ENCODE measurements at places on chromosomes 1 and 21.

GRCh38 chr1:118081387-118081786 is 103.6 kb downstream of the SPAG17 start:
- DNase-seq, result no peak

DNA sequence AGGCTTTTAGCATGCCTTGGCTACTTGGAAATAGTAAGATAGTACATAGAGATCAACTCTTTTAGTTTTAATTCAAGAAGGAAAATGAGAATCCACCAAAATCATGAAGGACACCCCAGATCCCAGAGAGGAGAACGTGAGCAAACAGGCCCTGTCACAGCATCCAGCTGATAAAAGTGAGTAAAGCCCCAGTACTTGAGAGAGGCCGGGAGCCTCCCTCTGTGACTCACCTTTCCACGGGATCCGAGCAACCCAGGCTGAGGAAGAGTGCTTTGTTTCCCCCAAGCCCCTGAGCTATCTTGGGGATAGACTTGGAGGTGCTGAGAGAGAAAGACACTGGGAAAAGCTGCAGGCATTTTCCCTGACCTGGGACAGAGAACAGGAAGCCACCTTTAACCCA is 238.6 kb downstream of the DUSP10 start:
- DNase-seq, result no peak

DNA sequence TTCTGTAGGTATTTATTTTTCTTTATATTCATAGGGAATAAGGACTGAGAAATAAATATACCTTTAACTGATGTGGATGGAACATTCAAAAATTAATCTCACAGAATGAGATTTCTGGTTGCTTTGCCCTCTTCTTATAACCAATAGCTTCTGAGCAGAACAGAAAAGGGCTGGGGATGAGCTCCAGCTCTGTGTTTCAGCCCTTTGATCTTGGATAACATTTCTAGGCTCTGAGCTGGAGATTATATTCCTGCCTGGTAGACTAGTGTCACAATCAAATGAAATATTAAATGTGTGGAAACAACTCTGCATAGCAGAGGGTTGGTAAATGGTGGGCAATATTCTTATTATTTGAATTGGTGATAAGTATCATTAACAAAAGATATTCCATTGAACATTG is 14.6 kb downstream of the MAP3K21 start:
- no peak for DNase-seq

DNA sequence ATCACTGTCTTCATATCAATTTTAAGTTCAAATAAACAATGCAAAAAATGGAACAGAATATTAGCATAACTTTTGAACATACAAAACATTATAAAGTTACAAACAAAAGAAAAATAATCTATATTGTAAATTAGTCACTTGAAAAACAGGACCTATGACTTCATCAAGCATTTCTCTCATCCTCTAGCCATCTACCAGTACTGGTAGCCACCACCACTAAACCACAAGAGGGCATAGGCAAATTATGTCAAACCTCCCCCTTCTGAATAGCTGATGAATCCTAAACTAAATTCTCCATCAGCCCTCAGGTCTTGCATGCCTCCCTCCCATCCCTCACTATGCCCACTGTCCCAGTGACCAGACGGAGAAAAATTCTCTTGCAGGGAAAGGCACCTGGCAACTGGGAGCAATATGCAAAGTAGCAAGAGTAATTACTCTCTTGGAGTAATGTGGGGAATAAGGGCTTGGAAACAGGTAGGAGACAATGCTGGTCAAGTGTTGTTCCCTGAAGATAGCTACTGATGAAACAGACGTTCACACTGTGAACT is 37.1 kb downstream of the SSX2IP start:
- DNase-seq, result no peak

DNA sequence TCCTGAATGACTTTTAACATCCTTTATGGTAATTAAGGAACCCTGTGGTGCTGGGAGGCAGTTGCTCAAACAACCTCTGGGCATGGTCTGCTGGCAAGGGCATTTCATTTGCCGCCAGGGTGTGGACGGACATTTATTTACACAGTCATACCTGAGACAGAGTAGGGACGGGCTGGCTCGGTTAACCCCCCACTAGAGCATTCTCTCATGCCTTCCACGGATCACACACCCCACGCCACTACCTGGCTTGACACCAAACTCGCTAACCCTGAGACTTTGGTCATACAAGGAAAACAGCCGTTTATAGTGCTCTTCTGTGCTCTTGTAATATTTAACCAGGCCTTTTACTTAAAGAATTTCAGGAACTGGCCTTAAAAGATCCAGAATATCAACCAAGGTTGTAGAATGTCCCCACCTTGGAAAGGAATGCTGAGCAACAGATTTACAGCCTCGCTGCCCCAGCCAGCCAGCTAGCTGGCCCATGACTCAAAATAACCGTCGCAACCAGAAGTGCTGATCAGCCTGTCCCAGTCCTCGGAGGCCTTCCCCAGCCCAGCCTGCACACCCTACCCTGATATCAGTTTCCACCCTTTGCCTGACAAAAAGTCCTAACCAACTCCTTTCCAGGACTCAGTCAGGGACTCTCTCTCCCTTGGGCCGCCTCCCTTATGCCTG is 6.5 kb upstream of the PDXK start:
- no peak for DNase-seq

DNA sequence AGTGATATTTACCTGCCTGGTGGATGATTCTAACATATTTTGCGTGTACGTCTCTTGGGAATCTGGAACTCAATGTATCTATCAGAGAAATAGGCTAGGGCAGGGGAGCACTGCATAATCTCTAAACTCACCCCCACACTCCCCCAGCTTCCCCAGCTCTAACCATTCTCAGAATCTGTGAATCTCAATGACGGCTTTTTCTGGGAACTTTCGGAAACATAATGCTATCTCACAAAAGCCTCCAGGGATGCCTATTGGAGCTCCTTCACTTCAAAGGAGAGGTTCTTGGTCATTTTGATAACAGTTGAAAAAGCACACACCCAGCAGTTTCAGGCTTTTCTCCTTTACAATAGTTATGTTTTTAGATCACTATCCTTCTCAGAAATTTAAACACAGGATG is 113.8 kb upstream of the MAGI3 start:
- DNase-seq, result no peak

DNA sequence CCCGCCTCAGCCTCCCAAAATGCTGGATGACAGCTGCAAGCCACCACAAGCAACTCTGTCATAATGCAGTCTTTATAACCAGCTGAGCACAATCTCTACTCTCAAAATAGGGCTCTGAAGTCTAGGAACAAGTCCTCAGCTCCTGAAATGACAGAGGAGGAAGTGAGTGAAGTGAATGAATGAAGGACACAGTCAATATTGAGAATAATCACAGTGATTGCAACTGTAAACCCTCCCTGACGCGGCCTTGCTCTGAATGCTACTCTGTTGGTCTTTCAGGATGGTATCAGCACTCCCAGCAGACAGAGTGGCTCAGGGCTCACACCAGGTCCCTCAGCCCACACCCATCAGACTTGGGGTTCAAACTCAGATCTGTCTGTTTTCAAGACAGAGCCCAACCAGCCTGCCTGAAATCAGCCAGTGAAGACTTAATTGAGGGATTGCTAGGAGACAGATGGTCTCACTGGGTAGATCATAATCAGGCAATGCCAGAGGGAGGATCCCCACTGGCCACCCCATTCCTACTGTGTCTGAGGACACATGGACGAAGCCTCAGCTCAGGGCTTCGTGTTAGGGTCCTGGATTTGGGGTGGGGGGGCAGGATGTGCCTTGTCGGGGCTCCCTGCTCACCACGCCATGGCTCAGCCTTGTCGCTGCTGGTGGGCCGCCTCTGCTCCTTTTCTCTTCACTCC is 20.9 kb downstream of the RNF187 start:
- no peak for DNase-seq

DNA sequence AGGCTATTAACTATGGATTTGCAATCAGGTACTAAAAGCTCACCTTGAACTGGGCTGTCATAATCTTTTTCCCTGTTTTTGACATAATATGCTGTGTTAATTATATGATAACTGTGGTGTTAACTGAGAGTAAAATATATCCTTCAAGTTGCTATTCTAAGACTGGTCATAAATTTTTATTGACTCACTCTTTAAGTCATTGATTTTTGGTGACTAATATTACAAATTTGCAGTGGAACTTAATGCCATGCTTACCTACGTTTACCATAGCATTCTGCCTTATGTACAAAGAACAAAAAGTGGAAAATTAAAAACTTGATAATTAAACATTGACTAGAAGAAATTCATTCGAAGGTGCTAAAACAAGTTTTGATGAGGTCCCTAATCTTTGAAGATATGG is 872.4 kb downstream of the BRINP3 start:
- DNase-seq, result no peak

DNA sequence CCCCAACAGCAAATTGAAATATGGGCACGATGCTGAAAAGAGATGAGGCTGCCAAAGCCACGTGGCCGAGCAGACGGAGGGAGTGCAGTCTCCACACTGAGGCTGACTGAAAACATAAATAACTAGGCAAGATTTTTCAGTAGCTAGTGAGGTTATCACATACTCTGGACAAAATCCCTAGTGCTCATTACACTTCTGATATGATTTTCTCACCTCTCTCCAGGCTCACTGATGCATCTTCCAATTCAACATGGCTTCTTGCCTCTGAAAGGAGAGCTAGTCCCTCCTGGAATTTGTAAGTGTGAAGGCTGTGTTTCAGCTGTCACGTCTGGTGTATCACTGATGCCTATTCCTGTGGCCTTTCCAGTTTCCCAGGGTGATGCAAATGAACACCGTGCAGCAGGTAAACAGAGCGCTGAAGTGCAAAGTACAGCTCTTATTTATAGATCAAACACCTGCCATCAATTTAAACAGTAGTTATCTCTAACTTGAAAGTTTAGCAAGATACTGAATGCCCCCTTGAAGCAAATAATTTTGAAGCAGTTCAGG is 656.1 kb downstream of the KIF26B start:
- no peak for DNase-seq

- DNase-seq, result no peak
Observed at GRCh38 chr1:180854001-180854400, 58.7 kb upstream of the KIAA1614 start.

DNA sequence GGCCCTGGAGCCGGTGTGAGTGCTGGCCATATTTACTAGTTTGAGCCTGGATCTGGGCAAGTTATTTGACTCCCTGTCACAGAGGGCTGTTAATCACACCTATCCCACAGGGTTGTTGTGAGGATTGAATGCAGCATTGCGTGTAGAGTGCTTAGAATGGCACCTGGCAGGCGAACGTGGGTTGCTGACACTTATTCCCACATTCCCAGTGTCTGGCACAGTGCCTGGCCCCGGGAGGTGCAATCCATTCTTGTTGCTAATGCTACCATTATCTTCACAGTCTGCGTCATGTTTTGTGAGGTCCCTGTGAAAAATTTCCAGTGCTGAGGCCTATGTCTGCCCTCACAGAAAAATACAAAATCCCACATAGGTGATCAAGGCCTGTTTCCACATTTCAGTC is 66.1 kb downstream of the CD2 start:
- DNase-seq, result no peak

DNA sequence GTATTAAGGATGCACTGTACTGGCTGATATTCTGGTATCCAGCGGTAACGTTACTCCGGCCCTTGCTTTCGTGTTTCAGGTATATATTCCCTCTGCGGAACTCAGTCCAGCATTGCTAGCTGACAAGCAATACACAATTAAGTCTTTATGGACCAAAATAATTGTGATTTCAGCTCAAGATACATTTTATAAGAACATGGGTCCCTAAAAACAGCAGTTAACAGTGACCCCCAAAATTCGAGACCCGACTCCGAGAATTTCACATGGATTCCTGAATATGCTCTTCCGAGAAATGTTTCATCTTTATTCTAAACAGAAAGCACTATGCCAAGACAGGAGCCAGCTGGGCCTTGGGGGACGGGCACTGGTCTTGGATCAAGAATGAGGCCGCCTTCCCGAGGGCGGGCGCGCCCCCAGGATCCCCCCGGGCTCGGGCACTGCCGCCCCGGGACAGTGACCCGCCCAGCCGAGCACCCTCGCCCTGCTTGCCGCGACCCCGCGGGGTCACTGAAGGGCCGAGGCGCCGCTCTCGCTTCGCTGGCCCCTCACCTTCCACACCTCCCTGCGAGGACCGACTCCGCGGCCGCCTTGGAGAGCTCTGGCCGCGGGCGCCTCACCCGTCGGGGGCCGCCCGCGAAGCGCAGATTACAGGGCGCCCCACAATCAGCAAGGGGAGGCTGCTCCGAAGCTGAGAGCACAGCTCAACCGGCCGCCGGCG is 610 bp downstream of the SCYL3 start:
- no peak for DNase-seq

GRCh38 chr1:6197746-6198427 is 1.5 kb downstream of the RPL22 start:
- no peak for DNase-seq

DNA sequence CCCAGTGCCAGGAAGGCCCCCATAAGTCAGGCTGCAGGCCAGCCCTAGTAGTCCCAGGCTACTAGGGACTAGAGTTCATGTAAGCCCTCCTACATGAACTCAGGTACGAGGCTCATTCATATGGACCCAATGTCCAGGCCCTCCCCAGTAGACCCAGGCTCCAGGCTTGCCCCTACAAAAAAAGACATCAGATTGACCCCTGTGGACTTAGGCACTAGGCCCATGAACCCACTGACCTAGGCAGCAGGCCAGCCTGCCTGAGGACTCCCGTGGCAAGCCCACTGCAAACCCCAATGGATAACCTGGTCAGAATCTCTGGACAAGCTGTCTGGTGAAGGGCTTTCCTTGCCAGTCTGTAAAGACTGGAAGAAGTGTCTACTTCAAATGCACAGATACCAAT is 51.2 kb downstream of the TNNI3K start:
- DNase-seq, result no peak

DNA sequence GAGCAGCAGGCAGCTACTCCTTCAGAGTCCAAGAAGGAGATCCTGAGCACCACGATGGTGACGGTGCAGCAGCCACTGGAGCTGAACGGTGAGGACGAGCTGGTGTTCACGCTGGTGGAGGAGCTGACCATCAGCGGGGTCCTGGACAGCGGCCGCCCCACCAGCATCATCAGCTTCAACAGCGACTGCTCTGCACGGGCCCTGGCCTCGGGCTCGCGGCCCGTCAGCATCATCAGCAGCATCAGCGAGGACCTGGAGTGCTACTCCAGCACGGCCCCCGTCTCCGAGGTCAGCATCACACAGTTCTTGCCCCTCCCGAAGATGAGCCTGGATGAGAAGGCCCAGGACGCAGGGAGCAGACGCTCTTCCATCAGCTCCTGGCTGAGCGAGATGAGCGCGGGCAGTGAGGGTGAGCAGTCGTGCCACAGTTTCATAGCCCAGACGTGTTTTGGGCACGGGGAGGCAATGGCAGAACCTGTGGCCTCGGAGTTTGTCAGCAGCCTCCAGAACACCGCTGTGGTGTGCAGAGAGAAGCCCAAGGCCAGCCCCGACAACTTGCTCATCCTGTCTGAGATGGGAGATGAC is 531.8 kb downstream of the KIF26B start:
- no peak for DNase-seq

All from iPS DF 6.9 (cell line).